ENCODE measurements at places on chromosomes 3 and 15.

- DNase-seq: no peak
Observed at GRCh38 chr3:86815880-86816279, 175.1 kb downstream of the VGLL3 start.

- DNase-seq: no peak
Observed at GRCh38 chr15:87597346-87598052, 659.0 kb downstream of the NTRK3 start.

DNA sequence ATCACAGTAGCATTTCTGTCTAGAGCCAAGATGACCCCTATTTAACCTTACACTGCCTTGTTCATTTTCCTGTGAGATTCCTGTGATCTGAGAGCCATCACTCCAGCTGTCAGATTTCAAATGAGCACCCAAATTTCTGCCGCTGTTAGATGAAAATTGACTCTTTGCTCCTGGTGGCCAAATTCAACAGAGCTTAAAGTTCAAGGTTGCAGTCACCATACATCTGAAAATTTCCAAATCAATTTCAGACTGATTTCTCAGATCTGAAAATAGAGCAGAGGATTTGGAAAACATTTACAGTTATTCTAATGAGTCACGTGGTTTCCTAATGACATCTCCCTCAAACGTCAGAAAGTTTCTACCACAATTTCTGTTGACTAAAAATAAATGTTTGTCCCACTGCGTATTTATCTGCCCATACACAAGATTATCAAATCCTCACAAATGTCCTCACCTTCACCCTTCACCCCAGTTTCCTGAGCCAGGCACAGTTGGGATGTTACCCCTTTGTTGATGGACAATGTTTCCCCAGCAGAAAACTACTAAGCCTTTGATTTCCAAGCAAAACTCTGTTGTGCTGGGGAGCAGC lies 16.4 kb downstream of the HDC start:
- DNase-seq: no peak

DNA sequence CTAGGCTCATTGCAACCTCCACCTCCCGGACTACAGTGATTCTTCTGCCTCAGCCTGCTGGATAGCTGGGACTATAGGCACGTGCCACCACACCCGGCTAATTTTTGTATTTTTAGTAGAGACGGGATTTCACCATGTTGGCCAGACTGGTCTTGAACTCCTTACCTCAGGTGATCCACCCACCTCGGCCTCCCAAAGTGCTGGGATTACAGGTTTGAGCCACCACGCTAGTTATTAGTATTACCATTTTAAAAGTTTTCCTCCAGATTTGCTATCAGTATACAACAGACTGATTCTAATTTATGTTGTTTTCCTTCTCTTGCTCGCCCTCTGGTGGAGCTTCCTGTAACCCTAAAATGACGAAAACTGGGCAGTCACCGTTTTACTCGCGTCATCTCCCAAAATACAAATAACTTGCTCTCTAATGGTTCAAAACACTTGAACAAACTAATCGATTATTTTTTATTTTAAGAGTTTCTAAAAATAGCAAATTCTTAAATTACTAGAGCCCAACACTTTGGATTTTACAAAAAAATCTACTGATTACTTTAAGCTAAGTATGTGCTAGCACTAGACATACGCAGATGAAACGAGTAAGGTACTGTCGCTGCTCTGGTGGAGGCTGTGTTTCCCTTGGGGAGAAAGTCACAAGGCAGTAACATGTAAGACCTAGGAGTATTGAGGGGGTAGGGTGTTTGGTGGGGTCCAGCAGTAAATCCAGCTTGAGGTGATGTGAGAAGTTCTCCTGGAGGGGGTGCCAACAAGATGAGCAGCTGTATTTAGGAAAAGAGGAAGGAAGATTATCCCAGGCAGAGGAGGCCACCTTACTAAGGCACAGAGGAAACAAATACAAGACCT lies 203.3 kb downstream of the MBNL1 start:
- peak; percentile 63 for DNase-seq

GRCh38 chr15:39404767-39405181 lies 176.1 kb upstream of the THBS1 start:
- no peak for DNase-seq

DNA sequence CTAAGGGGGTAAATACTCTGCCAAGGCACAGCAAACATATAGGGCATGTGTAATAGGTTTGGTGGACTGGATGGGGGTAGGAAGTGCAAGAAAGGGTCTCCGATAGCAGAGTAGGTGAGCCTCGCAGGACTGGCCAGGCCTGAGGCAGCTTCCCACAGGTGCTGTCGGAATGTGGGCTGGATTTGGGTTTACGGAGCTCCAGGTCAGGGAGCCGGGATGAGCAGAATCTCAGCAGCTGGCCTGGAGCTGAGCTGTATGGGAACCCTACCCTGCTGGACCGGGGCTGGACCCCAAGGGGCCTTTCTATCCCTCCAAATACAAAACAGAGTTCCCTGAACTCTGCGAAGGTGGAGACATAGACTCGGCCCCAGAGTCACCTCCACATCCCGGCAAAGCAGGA lies 15.0 kb downstream of the KLF15 start:
- DNase-seq: peak; percentile 14

DNA sequence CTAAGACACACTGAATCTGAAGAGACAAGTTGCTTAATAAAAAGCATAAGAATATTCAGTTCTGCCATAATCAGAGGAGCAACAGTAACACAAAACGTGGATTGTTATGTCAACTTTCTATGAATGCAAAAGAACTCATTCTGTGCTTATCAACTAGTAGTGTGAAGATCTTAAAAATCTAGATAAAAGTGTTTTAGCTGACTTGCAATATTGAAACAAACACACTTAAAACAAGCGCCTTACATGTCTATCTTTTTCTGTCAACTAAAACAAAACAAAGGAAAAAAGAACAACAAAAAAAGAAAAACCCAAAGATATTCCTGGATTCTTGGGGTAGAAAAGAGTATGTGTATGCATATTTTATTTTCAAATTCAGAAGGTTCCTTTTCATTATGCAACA lies 37.7 kb downstream of the TASOR start:
- DNase-seq: no peak

DNA sequence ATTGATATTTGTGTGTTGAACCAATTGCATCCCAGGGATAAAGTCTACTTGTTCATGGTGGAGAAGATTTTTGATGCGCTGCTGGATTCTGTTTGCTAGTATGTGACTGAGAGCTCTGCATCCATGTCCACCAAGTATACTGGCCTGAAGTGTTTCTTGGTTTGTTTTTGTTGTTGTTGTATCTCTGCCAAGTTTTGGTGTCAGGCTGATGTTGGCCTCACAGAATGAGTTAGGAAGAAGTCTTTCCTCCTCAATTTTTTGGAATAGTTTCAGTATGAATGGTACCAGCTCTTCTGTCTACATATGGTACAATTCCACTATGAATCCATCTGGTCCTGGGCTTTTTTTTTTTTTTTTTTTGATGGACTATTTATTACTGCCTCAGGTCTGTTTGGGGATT lies 50.9 kb upstream of the OSTN start:
- DNase-seq: no peak

DNA sequence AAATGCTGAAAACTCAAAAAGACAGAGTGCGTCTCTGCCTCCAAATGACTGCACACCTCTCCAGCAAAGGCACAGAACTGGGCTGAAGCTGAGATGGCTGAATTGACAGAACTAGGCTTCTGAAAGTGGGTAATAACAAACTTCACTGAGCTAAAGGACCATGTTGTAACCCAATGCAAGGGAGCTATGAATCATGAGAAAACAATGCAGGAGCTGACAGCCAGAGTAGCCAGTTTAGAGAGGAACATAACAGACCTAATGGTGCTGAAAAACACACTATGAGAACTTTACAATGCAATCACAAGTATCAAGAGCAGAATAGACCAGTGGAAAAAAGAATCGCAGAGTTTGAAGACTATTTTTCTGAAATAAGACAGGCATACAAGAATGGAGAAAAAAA lies 10.1 kb upstream of the AVEN start:
- DNase-seq: no peak

GRCh38 chr3:36790765-36791164 lies 26.4 kb upstream of the DCLK3 start:
- DNase-seq: no peak

DNA sequence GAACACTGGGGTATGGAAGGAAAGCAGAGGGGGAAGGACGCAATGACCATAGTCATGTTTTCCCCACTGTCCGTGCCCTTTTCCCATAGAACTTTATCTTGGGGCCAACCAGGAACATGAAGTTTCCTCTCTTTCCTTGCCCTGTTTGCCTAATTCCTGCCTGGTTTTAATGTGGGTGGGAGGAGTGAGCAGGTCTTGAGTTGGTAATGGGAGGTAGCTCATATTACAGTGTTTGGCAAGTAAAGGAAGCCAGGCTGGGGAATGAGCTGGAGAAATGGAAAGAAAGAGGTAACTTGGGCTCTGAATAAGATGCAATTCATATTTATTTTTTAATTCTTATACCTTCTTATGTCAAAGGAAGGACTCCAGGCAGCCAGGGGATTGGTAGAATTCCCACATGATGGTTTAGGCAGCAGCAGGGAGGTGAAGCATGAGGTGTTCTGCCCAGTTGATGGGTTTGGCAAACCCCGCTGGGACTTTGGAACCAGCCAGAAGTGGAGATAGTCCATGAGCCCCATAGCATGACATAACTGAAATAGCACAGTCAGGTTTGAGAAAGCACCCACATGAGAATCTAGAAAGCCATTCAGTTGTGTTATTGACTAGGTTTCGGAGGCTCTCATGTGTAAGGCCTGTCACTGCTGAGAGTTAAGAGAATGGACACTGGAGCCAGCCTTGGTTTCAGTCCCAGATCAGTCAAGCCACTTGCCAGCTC lies 60.0 kb downstream of the CCK start:
- DNase-seq: no peak

- DNase-seq: no peak
Observed at GRCh38 chr3:60803216-60804173, 447.8 kb downstream of the FHIT start.

- DNase-seq: no peak
Observed at GRCh38 chr3:53243165-53243564, 12.7 kb downstream of the TKT start.

- DNase-seq: no peak
Observed at GRCh38 chr15:43769584-43770228, 7.1 kb downstream of the ELL3 start.

- no peak for DNase-seq
Observed at GRCh38 chr3:186525369-186526255, 18.6 kb downstream of the CRYGS start.

- DNase-seq: peak; percentile 67
Observed at GRCh38 chr3:136862617-136863322, 762 bp downstream of the NCK1 start.

- no peak for DNase-seq
Observed at GRCh38 chr3:11534011-11534792, 109.5 kb downstream of the VGLL4 start.

- DNase-seq: no peak
Observed at GRCh38 chr15:27714675-27715074, 384.4 kb downstream of the OCA2 start.

- DNase-seq: no peak
Observed at GRCh38 chr15:26887926-26888666, 21.2 kb downstream of the GABRA5 start.

GRCh38 chr3:140170612-140171011 lies 235.6 kb downstream of the CLSTN2 start:
- DNase-seq: no peak

DNA sequence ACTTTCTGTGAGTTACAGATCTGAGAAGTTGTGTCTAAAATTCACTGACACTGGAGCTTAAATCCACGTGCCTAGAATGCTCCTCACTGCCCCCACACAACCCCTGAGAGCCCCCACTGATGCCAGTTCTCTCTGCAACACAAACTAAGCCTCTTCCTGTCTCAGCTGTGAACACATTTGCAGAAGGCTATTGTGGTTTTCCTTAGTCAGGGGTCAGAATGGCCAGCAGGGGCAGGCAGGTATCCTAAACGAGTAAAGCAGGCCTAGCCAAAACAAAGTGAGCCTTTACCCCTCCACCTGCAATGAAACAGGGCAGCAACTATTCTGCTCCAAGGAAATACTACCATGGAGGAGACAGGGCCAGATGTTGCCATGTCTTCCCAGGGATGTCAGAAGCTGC lies 78.6 kb downstream of the FHIT start:
- no peak for DNase-seq

DNA sequence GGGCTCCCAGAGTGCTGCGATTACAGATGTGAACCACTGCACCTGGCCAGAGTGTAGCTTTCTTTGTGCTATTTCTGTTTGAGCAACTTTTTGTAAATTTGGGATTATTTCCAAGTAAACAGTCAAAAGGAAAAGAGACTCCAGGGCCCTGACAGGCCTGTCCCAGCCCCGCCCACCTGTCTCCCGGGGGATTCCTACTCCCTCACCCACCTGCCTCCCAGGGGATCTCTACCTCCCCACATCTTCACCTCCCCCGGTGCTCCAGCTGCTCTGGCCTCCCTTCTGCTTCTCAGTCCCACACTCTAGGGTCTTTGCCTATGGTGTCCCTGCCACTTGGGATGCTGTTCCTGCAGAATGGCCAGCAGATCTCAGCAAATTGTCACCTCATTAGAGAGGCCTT lies 7.0 kb downstream of the RHCG start:
- no peak for DNase-seq

DNA sequence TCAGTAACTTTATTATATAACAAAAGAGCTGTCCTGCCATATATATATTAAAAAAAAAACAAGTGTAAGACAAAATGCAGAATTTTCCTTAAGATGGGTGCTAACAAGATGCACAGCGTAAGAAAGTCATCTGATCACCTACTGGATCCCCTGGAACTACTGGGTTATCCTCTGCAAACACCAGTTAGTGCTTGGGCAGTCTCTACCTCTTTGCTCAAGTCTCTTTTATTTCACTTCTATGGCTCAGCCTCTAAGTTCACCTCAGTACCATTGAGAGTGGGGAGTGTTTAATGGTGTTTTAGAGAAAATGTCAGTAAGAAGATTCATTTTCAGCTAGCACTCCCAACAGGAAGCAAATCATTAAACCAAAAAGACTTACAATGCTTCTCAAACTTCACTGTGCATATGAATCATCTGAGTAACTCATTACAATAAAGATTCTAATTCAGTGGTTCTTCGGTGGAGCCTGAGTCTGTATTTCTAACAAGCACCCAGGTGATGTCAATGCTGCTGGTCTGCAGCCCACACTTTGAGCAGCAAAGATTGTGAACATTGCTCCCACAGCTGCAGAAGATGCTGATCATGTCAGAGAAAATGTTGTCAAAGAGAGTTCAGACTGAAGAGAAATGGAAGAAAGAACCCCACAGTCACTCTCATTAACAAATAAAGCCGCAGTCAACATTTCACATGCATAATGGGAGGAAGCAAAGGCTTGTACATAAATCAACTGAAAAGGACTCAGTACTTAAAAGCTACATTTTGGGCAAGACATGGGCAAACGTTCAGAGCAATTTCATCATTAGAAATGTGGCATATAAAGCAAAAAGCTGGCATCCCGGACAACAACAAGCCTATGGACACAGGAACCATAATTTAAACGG lies 227.1 kb upstream of the ATP11B start:
- DNase-seq: no peak

GRCh38 chr3:44323341-44323955 lies 15.1 kb upstream of the TCAIM start:
- peak; percentile 54 for DNase-seq
